Stimulated activated CD8-positive, alpha-beta memory T cell treated with anti-CD3 and anti-CD28 coated beads, Interleukin-4, amount 100 ng/mL, for 24 hours (primary cell): ENCODE measurements at places on chromosomes 2 and 18.

- DNase-seq = no peak
Measured at GRCh38 chr2:72367530-72368225, 220.0 kb upstream of the CYP26B1 start.

DNA sequence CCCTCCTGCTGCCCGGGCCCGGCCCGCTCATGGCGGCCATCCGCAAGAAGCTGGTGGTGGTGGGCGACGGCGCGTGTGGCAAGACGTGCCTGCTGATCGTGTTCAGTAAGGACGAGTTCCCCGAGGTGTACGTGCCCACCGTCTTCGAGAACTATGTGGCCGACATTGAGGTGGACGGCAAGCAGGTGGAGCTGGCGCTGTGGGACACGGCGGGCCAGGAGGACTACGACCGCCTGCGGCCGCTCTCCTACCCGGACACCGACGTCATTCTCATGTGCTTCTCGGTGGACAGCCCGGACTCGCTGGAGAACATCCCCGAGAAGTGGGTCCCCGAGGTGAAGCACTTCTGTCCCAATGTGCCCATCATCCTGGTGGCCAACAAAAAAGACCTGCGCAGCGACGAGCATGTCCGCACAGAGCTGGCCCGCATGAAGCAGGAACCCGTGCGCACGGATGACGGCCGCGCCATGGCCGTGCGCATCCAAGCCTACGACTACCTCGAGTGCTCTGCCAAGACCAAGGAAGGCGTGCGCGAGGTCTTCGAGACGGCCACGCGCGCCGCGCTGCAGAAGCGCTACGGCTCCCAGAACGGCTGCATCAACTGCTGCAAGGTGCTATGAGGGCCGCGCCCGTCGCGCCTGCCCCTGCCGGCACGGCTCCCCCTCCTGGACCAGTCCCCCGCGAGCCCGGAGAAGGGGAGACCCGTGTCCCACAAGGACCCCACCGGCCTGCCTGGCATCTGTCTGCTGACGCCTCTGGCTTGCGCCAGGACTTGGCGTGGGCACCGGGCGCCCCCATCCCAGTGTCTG lies 767 bp downstream of the RHOB start:
- no peak for DNase-seq

- no peak for DNase-seq
Measured at GRCh38 chr2:148922776-148923475, 47.9 kb downstream of the KIF5C start.

GRCh38 chr2:234071664-234072063 lies 21.2 kb downstream of the SPP2 start:
- peak; percentile 5 for DNase-seq

- no peak for DNase-seq
Measured at GRCh38 chr2:63777816-63778215, 63.9 kb upstream of the UGP2 start.

GRCh38 chr18:48948112-48949049 lies 2.4 kb downstream of the SMAD7 start:
- no peak for DNase-seq

GRCh38 chr18:23247896-23248295 lies 112.6 kb downstream of the CABLES1 start:
- no peak for DNase-seq

GRCh38 chr2:146602856-146603255 lies 1242.0 kb upstream of the ACVR2A start:
- DNase-seq = no peak

DNA sequence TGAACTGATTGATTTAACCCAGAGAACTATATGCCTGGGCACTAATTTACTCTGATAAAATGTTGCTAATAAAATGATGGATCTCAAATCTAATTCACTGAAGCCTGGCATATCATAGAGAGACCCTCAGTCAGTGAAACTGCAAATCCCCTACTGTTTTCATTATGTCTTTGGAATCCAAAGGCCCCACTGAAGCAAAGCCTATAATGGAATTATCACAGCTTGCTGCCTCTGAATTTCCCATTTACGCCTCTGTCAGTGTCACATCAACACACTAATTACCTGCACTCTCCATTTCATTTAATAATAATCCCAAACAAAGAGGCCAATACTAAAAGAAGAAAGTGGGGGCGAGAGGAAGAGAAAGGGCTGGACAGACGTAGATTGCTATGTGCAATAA lies 470.9 kb downstream of the MBD2 start:
- DNase-seq = no peak

DNA sequence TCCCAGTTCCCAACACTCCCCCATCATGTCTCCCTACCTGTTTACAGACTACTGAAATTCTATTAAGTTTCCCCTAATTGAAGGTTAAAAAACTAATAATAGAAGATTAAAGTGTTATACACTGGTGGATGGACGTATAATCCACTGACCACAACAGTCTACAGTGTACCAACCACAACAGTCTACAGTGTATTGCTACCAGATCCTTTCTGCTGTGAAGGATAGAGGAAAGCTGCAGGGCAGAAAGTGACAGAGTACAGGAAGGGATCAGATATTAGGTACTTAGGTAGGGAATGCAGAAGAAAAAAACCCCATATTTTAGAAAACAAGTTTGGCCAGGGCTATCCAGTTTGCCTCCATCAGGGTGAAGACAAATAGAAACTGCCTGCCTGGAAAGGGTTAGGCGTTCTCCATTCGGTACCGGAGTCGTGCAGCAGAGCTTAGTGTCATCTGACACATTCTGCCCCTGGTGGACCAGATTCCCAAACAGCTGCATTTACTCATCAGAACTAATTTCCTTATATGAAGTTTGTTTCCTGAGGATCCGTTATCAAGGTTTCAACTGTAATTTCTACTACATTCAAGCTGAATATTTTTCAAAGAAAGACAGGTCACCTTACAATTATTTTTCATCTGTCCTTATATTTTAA lies 49.9 kb downstream of the KLF7 start:
- no peak for DNase-seq

DNA sequence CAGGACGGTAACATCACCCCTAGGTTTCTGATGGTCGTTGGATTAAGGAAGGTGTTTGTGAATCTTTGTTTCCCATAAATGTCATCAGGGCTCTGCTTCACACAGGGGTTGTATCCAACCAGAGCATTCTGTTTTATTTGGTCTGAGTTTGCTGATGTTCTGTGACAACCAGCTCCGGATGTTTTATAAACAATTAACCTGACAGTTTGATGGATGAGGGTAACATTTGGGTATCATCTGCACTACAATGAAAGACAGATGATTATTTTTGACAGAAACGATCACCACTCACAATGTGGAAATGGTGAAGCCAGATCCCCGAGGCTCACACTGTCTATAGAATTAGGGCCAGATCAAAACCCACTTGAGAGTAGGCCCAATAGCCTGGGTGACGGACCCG lies 107.1 kb downstream of the CDC42EP3 start:
- no peak for DNase-seq

GRCh38 chr2:32064021-32064601 lies 755 bp downstream of the SPAST start:
- no peak for DNase-seq

GRCh38 chr2:24892928-24893327 lies 27.1 kb downstream of the ADCY3 start:
- no peak for DNase-seq

DNA sequence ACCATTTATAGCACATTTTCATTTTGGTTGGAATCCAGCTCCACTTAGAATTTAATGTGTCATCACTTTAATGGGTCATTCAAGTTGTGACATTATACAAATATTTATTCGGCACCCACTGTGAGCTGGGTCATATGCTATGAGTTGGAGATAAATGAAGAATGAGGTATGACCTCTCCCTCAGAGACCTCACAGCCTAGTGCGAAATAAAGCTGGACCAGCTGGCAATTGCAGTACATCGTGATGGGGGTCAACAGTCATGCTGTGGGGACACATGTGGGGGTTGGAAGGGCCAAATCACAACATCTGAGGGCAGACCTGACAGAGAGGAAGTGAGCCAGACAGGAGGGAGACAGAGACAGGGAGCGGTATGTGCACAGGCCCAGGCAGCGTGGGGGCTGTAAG lies 175.4 kb downstream of the MAIP1 start:
- DNase-seq = no peak

- no peak for DNase-seq
Measured at GRCh38 chr2:108316461-108317258, 28.0 kb downstream of the SULT1C2 start.

DNA sequence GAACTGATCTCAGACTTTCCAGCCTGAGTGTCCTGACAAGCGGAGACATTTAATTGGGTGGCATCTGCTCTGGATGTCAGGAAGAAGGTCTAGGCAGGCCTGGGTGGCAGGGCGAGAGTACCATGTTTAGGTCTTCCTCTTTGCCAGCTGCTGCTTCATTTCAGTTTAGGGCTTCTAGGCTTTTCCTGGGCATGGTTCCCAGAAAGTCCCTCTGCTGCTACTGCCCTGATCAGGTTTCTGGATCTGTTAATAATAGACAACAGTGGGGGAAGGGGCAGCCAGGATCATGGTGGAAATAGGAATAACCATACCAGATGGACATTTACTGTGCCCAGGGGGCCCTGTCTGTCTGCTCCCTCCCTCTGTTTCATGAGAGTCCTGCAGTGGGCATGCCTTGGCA lies 2.3 kb upstream of the PLCD4 start:
- no peak for DNase-seq

GRCh38 chr2:233079473-233079877 lies 19.3 kb downstream of the INPP5D start:
- no peak for DNase-seq

DNA sequence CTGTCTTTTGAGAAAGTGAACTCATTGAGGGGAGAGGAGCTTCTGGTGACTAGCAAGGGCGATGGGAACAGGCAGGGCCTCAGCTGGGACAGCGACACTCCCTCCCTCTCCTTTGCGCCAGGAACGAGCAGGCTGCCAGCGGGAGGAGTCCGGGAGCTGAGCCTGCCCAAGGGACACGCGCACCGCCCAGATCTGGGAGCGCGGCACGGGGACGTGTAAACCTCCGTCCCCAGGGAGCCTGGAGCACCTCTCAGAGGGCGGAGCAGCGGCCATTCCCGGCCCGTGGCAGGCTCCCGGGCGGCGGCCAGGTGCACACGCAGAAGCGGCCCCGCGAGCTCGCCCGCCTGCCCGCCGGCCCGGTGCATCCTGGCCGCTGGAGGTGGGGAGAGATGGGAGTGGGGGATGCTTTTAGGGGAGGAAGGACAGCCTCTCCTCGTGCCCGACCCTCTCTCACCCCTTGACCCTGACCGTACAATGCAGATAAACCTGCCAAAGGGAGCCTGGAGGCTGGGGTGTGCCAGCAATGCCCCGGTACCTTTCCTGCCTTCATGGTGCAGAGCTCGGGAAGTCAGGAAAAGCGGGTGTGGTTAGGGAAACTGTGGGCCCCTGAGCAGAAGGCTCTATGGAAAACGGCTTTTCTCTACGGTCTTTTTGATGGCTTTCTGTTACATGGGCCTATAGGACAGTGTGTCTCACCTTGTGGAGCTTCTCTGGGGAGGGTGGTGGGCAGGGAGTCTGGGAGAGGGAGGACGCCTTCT lies 2.2 kb downstream of the AQP4 start:
- DNase-seq = no peak
